Type B pancreatic cell (in vitro differentiated cells): ENCODE measurements at places on chromosomes 12 and 14.

GRCh38 chr12:113239811-113240331, 18.6 kb downstream of the TPCN1 start:
- no peak for DNase-seq

DNA sequence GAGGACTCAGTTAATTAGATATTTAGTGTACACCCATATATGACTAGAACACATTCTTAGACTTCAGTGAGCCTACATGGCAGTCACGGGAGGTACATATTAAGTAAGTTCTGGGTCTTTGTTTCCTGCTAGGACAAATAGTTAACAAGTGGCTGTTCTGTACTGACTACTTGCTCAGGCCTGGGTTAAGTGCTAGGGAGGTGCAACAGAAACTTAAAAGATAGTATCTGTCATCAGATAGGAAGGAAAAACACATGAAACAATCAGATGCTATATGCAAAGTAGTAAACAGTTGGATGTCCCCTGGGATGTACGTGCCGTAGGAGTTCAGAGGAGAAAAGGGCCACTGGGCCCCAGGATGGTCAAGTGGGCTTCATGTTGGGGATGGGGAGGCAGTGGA, 59.5 kb downstream of the SLC4A8 start:
- DNase-seq, result no peak

- no peak for DNase-seq
These were observed 7.4 kb upstream of the PPFIBP1 start for GRCh38 chr12:27516625-27517024.

GRCh38 chr14:61761557-61761956, 663 bp upstream of the SNAPC1 start:
- no peak for DNase-seq

DNA sequence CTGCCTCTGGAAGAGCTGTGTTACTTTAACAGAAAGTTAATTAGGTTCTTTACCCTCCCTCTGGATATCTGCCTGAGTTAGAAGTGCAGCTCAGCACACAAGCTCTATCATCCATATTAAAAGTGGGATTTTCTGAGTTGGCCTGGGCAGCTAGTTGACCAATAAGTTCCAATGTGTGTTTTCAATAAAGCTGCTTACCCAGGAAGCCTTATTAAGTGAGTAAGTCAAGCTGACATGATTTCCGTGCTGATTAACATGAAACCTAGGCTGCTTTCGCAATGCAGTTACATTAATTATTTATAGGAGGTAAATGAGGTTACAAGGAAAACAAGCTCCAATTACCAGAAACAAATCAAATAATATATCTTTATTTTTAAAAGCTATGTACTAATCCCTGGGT, 4.8 kb downstream of the NEUROD4 start:
- DNase-seq, result no peak

DNA sequence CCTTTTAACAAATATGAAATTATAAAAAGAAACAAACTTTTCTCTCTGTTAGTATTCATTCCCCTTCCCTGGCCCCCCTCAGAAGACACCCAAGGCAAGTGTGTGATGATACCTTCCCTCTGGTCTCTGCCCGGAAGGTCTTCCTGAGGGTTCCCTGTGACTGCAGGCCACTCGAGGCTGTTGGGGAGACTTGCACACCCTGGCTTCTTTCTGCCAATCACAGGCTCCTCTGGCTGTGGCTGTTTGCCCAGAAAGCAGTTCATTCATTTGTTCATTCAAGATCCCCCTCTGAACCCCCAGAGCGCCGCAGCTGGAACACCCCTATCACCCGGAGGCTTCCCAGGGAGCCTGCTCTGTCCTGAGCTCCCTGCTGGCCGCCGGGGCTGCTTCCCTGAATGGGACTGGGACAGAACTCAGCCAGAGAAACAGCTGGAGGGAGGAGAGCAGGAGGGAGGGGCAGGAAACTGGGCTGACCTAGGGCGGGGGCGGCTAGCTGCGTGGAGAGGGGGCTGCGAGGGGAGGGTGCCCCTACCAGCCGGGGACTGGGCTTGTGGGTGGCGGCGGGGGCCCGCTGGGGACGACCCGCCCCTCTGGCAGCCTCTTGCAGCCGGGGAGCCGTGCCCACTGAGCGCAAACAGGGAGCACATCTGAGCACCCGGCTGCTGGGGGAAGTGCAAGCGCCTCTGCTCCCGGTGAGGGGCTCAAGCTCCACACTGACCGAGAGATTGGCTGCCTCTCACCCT, at the start of gene CMKLR1:
TSS of gene CMKLR1 (minus strand) at position 397 of the 743 bp plus-strand sequence. CDS start 45,720 bp downstream, outside the sequence.
- no peak for DNase-seq

DNA sequence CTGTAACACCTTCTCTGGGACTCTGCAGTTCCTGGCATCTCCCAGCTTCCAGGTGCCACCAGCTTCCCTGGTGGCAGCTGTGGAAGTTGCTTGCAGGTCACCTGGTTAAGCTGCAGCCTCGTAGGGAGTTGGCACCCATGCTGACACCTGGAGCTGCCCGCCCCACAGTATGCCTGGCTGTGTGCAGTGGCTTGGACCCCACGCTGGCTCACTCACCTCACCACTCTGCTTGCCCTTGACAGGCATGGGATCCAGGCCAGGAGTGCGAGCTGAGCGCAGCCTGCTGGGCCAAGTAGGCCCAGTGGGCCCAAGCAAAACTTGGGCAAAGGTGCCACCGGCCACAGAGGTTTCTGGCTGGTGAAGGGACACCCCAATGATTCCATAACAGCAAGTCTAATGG, 48.5 kb downstream of the EGLN3 start:
- no peak for DNase-seq

DNA sequence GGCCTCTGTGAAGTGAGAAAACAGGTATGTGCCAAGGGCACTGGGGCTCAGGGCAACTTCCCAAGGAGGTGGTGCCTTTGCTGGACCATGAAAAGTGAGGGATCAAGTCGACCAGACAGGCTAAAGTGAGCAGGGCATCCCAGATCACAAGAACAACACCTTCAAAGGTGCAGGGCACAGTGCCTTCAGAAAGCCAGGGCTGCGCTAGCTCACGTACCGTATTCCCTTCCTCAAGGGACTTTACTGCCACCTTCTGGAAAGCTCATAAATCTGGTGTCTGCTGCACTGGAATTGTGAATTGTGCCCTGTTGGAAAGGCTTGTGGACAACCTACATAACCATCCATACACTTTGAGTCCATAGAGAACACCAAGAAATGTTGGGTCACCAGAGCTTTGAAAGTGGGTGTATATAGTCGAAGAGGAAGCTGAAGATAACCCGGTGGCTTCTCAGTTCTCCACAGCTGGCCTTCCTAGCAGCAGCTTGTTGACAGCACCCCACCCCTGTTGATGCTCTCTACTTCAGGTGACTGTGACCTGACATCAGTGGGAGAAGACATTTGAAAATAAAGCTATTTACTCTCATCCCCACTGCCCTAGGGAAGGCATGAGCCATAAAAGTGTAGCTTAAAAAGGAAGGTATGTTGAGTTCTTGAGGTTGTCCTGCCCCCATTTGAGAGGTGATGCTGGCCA, 24.5 kb downstream of the FIGNL2 start:
- no peak for DNase-seq

- no peak for DNase-seq
These were observed 61.2 kb upstream of the FAM222A start for GRCh38 chr12:109652233-109652976.

DNA sequence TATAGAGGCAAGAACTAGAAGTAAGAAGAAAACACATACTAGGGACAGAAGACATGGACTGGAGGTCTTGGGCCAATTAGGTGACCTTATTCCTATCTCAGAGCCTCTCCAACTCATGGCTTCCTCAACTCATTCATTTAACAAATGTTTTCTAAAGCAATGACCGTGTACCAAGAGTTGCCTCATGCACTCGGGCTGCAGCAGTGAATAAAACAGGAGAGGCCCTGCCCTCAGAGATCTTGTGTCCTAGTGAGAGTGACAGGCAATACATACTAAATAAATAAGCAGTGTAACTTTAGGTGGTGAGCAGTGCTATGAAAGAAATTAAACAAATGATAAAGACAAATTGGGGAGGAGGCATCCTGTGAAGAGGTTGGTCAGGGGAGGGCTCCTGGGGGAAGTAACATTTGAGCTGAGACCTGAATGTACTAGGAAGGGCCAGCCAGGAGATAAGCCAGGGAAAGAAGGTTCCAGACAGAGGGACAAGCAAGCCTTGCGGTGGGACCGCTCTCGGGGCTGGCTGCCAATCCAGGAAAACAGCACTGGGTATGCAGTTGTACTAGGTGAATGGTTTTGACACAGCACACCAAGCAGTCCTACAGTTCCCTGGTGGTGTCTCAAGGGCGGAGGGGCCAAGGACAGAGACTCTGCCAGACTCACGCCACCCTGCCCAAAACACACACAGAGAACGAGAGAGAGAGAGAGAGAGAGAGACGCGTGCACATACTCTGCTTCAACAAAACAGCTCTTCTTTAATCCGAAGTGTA, 1.3 kb downstream of the NINJ2 start:
- no peak for DNase-seq
